Stimulated activated naive CD8-positive, alpha-beta T cell treated with anti-CD3 and anti-CD28 coated beads, Interleukin-15, Interleukin-2, amounts not matched to agents 100 U/mL and 50 U/mL, for 24 hours (primary cell): ENCODE measurements at places on chromosomes 11 and 22.

- DNase-seq = no peak
Observed at GRCh38 chr22:41885516-41885915, 29.4 kb downstream of the SHISA8 start.

DNA sequence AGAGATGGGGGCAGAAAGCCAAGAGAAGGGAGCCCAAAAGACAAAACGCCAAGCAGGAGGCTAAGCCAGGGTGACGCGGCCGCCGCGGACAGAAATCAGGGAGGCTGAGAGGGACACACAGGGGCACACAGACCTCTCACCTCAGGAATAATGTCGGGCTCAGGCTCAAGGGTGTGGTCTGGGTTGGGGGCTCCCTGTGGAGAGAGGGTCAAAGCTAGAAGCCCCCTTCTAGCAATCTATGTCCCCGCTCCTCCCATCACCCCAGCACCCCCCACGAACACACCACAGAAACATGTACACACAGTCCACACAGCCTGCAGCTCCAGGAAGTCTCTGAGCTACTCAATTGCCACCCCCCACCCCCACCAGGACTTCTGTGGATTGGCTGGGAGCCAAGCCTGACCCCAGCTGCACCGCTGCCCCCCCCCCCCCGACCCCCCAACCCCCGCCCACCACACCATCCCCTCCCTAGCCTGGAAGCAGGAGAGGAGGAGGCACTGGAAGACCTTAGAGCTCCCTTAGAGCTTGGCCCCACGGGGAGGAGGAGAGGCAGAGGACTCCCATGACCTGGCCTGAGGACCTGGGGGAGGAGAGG is 6.9 kb downstream of the BCL9L start:
- no peak for DNase-seq

DNA sequence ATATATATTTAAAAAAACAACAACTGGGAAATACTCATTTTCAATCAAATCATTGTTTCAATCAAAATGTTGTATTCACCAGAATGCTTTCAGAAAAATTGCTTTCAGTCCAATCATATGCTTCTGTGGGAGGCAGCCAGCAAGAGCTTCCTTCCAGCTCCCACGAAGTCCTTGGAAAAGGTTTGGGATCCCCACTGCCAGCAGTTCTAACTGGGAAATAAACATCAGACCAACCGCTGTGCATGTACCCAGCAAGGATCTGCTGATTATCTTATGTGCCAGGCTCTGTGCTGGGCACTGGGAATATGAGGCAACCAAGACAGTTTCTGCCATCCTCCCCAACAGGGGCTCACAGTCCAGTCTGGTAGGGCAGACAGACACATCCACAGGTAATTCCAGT is 10.8 kb downstream of the RPS13 start:
- DNase-seq = no peak

DNA sequence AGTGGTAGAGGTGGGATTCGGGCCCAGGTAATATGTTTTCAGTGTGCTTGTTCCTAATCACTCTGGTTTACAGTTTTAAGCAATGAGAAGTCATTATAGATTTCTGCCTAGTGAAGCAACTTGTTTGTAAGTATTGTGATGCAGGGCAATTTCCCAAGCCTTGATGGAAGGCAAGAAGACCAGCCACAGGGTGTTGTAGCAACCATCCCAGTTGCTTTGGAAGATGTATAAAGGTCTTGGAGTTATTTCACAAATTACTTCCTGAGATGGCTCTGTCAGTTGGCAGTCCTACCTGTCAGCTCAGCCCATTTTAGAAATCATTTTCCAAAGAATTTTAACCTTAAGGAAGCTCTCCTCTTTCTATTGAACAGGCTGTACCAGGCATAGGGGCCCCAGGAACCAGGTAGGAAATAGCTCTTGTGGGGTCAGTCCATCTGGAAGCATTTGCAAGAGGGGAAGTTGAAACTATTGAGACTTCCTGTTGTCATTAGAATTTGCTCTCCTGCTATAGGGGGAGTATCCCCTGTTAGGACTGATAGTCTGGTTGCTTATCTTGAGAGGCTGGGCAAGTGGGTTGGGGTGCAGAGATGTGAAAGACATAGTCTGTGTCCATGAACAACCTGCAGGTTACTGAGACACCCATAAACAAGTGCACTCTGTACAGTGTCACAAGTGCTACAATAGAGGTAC is 47.9 kb downstream of the STIM1 start:
- DNase-seq = no peak

- DNase-seq = no peak
Observed at GRCh38 chr11:118099838-118100556, 13.2 kb upstream of the SMIM35 start.

DNA sequence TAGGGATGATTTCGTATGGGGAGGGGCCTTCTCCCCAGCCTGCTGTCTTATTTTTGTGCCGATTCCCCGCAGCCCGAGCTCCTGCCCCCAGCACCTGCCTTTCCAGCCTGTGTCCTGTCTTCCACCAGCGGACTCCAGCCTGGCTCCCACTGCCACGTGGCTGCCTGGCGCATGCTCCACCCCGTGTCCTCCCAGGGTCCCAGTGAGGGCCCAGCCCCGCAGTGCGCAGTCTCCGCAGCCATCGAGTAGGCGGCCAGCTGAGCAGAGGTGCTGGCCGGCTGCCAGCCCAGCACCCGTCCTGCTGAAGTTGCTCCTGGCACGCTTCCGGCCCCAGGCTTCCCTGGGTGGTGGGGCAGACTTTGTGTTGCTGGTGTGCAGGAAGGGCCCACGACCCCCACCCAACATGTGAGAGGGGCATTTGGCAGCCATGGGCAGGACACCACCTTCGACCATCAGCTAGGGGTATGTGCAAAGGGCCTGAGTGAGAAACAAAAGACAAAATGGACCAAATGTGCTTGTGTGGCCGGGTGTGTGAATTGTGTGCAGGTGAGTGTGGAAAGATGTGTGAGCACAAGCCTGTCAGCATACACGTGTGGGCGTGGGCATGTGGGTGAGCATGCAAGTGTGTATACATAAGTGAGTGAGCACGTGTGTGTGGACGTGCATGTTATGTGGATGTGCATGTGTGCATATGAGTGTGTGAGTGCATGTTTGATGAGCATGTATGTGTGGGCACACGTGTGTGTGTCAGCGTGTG is 55.9 kb downstream of the RTN4R start:
- no peak for DNase-seq

- no peak for DNase-seq
Observed at GRCh38 chr11:102070766-102071165, 23.5 kb downstream of the CFAP300 start.

- DNase-seq = no peak
Observed at GRCh38 chr11:72112978-72113808, 698 bp upstream of the ANAPC15 start.

GRCh38 chr11:125210066-125210465 is 45.5 kb downstream of the PKNOX2 start:
- no peak for DNase-seq

DNA sequence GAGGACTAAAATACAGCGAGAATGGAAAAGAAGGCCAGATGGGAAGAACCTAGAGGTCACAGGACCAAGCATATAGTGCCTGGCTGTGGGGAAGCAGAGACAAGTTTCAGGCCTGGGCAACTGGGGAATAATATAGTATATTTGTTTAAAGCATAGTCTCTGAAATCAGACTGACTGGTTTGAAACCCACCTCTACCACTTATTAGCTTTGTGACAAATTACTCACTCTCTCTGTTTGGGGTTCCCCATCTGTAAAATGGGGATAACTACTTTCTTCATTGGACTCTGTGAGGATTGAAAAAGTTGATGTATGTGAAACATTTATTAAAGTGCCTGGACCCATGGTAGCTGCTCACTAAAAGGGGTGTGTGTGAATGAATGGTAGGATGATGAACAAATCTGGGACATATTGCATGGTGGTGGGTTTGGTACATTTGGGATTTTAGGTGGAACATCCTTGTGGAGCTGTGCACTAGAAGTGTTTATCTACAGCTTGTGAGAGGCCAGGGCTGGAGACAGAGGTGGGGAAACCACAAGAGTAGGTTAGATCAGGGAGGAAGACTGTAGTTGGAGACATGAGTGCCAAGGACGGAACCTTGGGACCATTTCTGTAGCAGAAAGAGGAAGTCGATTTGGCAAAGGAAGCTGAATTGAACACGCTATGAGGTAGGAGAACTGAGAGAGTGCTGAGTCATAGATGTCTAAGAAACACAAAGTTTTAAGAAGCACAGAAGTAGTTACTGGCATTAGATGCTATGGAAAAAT is 52.6 kb downstream of the SWAP70 start:
- DNase-seq = no peak

DNA sequence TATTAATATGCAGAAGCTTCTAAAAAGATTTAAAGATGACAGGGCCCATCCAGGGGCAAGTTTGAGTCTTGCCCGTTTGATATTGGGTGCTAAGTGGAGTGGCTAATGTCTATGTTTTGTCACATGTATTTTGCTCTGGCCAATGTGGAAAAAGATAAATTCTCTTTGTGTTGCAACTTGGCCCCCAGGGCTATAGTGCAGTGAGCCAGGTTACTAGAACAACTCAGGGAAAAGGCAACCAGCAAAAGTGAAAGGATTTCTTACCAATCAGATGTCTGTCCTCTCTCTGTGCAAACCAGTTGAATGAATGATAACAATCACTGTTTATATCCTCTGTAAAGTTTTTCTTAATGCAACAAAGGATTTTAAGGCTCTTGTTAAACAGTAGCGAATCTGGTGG is 4.6 kb upstream of the CLNS1A start:
- DNase-seq = no peak

- no peak for DNase-seq
Observed at GRCh38 chr11:131599285-131599684, 228.9 kb downstream of the NTM start.

GRCh38 chr22:20437613-20438426 is at the start of gene SCARF2:
Gene SCARF2, minus strand, starts transcription at chr22:20437825. Its CDS starts 71 bp downstream, at chr22:20437754.
- no peak for DNase-seq

DNA sequence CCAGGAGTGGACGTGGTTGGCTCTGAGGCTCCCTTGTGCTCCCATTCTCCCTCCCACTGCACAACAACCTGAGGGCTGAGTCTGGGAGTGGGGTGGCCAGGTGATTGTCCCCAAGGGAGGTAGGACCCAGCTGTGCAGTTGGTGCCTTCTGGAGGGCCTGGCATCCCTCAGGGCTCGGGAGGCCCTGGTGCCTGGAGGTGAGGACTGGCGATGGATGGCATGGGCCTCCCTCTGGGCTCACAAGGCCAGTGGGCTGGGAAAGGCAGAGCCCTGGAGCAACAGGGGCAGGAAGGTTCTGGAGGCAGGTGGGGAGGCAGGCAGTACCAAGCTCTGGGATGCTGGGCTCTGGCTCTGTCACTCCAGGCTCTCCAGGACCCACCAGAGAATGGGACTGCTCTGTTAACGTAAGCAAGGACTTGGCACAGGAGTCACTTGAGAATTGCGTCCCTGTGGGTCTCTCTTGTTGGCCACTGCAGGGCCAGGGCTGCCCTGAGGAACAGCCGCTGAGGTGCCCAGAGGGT is 114.2 kb downstream of the KCNQ1OT1 start:
- DNase-seq = no peak

GRCh38 chr22:48346911-48347310 is 1480.8 kb downstream of the BRD1 start:
- DNase-seq = no peak
